HT-29 (cell line): ENCODE measurements at places on chromosomes 12 and 14.

- DNase-seq, result no peak
Observed at GRCh38 chr12:45186762-45187161, 29.1 kb upstream of the ANO6 start.

DNA sequence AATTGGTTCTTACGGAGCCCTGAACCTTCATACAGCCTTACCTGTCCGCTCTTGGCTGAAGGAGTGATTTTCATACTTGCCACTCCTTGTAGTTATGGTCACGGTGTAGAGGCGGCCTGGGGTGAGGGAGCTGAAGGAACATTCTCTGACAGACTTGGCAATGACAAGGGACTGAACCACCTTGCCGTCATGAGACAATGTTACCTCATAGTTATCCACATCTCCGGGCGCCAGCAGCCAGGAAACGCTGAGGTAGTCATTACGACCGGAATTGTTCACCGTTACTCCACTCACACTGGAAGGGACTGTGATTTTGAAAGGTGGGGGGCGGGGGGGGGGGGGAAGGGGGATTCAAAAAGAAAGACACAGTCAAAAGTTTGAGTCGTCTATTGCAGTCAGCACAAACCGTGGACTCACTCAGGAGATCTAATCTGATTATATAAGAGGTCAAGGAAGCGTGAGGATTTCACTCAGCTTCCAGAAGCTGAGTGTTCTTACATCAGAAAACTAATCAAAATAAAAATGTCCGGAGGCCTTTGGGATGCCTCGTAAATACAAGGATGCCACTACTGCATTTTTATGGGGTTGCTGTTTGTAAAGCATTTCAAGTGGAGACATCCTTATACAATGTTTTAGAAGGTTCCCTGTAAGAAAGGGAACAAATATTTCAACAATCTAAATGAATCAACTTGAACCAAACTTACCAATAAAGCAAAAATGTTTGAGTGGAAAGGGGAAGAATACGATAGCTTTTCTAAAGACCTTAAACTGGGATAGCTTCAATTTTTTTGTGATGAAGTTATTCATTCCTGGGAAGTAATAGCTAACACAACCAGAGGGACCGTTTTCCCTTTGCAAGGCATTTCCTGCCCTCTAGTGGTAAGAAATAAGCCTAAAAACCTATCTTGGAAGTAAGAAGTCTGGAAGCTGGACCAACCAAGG, 60.6 kb downstream of the PTPRB start:
- DNase-seq, result peak; percentile 82

- no peak for DNase-seq
Observed at GRCh38 chr12:95230313-95230712, 12.7 kb downstream of the VEZT start.

DNA sequence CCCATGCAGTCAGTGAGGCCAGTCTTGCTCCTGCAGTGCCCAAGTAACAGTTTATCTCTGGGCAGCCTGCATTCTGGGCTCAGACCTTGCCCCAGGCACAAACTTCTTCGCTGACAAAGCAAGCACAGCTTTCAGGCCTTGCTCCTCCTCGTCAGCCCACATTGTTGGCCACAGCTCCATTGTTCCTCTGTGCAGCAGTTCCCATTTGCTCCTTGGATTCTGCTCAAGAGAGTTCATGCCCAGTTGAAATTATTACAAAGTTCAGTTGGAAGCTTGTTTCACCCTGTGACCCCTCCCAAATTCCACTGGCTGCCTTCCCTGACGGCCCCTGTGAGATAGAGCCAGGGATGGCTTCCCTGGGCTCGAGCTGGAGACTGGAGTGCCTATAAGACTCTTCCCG, 163.4 kb upstream of the DDHD1 start:
- no peak for DNase-seq

DNA sequence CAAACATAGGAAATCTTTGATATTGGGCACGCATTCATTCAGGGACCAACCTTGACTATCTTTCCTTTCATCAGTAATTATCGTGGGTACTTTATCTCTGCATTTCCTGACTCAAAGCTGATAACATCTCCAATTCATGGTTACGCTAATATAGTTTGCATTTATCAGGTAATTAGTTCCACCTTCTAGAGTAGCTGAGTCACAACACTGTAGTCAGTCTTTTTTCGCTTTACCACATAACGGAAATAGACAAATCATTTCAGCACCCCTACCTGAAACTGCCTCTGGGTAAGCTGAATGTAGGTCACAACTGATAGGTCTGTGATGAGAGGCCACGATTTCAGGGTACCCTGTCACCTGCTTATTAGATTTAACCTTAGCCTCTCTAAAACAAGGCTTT, 36.7 kb upstream of the IL22 start:
- no peak for DNase-seq

- DNase-seq, result no peak
Observed at GRCh38 chr12:111964935-111965334, 48.0 kb downstream of the TMEM116 start.

GRCh38 chr12:11891754-11892386, 178.9 kb upstream of the BCL2L14 start:
- no peak for DNase-seq

- DNase-seq, result peak; percentile 34
Observed at GRCh38 chr14:54487771-54488170, 1.0 kb downstream of the GMFB start.

GRCh38 chr14:95523815-95524448, 7.5 kb upstream of the SYNE3 start:
- DNase-seq, result peak; percentile 57

- no peak for DNase-seq
Observed at GRCh38 chr14:93011141-93011529, 88.2 kb downstream of the CHGA start.

DNA sequence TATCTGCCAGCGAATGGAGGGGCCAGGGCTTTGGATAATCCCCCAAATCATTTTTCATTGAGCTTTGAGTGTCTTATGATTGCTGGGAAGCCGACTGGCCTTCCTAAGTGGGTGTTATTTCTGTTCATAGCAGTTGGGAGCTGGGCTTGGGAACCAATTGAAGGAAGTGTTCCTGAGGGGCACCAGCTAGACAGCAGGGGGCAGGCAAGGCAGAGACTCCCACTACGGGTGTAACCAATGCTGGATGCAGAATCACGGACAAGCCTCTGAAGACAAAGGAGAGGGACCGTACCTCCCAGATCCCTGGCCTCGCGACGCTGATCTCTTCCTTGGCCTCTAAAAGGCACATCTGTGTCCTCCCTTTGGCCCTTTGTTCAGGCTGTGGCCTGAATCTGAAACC, 149.0 kb upstream of the PRMT8 start:
- peak; percentile 19 for DNase-seq

DNA sequence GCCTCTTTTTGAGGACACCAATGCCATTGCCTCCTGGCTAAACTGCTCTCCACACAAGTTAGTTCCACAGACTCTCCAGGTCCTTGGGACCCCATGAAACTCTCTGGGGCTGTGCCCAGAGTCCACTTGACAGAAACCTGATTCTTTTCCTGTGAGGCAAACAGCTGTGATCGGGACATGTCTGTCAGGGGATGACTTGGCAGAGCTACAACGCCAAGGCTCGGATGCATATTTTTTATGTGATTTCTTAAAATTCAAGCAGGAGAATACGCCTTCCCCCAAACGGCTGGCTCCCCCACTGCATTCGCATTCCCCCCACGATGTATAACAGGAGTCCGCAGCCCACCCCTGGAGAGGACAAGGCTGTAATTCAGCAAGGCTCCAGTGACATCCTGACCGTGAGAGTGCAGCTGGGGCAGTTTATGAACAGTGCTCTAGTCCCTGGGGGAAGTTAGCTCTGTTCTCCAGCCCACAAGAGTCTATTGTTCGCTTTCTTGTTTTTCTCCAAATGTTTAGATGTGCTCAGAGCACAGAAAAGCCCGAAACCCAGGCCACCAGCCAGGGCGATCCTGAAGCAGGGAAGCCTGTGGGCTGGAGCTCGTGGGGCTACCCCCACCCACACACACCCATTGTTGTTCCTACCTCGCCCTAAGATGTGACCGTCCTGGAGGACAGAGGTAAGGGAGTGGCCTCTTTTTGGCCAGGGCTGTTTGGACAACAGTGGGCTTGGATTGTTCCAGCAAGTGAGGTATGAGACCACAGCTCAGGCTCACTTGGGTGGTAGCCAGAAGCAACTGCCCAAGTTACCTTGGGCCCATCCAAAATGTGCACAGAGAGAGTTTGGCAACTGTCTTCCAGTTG, 159.5 kb downstream of the ZFP36L1 start:
- no peak for DNase-seq

DNA sequence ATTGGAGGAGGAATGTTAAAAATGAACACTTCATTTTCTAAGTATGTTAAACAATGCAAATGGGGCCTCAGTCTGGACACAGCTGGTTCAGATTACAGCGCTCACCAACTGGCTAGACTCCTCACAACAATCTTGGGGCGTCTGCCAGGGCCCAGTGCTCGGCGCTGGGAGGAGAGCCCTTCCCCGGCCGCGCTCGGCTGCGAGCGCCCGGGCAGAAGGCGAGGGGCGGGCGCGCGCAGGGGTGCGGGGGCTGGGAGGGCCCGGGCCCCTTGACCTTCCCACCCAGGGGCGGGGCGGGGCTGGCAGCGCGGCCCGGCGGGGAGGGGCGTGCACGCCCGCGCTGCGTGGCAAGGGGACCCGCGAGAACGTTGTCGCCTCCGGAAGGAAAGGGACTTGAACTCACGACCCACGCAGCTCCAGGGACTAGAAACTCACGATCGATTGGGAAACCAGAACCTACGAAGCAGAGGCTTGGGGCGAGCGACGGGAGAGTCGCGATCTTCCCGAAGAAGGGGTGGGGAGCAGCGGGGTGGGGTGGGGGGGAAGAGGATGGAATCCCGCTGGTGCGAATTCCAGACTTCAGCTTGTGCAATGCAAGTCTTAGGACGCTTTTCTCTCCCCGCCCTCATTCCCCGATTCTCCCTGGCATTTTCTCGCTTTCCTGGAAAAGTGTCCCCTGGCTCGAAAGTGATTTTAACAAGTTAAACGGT, at the start of gene FBLN5:
Gene FBLN5, minus strand, starts transcription at position 220 of the 710 bp plus-strand sequence. CDS start 465 bp downstream, outside the sequence.
- no peak for DNase-seq

DNA sequence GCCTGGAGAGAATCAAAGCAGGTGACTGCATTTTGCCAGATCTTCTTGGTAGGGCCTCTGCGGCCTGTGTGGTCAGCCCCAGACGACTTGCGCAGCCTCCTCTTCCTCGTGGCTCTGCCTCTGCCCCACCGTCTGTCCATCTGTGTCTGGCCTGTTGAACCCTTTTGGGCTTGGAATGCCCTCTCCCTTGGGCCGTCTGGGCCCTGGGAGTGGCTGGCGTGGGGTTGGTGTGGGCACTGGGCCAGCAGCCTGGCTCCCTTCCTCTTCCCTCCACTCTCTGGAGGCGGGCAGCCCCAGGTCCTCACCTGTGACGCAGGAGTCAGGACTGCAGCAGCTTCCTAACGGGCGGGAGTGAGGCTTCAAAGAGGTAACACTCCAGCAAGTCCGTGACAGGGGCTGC, 9.7 kb upstream of the CCDC197 start:
- no peak for DNase-seq

DNA sequence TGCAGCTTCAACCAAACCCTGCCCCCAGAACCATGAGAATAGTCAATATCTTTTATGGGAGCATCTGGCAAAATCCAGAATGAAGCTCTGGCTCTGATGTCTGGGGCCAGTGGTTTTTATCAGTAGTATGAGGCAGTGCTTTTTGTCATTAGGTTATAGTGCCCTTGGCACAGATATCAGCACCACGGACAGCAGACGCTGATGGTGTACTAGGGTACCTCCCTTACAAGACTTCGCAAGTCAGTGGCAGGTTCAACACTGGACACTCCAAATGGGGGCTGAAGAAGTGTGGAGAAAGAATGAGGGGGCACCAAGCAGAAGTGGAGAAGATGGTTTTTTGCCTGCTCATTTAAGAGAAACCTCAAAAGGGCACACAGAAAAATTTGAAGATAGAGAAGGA, 68.2 kb upstream of the E2F7 start:
- peak; percentile 59 for DNase-seq

DNA sequence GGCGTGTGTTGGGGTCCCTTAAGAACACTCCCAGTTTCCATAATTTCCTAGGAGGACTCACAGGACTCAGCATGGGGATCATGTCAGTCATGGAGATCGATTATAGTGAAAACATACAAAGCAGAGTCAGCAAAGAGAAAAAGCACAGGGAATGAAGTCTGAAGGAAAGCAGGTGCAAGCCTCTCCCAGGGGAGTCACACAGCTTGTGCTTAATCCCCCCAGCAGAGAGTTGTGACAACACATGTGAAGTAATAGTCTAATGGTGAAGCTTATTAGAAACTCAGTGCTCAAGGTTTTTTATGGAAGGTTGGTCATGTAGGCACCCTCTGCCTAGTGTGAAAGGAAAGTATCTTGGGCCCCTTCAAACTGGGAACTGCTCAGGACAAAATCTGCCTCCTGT, 149.0 kb upstream of the SEL1L start:
- DNase-seq, result no peak

DNA sequence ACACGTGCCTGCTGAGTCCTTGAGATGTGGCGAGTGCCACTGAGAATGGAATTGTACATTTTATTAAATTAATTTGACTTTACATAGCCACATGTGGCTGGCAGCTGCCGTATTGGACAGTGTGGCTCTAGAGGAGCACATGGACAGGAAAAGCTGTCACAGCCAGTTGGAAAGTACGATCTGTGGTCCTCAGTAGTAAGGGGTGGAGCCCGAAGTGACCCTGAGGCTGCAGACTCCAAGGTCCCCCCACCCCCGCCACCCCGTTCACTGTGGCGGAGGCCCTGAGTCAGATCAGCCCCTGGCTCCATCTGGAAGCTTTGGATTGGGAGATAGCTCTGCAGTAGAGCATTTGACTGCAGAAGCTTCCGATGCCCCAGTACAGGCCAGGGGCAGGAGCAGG, 25.8 kb upstream of the BEGAIN start:
- no peak for DNase-seq

GRCh38 chr12:58819985-58820384, 100.3 kb downstream of the LRIG3 start:
- no peak for DNase-seq
